ENCODE measurements at places on chromosomes 13 and 19.

DNA sequence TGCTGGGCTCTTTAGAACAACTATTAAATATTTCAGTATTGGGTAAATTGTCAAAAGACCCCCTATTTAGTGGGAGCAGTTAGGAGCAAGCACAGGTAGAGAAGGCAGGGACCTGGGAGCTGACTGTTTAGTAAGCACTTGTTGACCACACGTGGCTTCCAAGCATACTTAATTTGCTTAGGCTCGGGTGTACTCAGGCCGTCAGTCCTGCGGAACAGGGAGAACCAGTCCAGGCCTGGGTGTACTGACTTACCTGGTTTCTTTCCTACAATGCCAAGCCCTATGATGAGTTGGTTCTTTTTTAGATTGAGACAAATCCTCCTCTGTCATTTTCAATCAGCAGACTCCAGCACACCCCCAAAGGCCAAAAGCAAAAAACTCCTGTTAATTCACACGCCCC lies 90.0 kb downstream of the WDFY2 start:
- no peak for DNase-seq

DNA sequence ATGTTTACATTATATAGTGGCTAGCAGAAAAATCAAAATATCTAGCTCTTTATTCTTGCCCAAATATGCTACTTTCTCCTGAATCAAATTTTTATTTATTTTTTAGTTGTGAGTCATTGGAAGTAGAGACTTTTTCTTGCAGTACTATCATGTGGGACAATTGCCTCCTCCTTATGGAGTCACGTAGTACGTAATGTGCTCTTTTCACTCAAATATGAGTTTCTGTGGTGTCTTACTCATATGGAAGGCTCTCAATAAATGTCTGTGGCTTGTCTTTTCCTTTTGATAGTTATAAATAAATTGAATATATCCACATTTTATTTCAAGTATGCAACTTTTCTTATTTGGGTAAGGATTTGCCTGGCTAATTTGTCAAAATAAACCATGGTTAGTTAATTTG lies 1411.0 kb upstream of the SLC10A2 start:
- DNase-seq = no peak

- DNase-seq = no peak
Observed at GRCh38 chr19:14479975-14480699, 5.0 kb upstream of the PTGER1 start.

DNA sequence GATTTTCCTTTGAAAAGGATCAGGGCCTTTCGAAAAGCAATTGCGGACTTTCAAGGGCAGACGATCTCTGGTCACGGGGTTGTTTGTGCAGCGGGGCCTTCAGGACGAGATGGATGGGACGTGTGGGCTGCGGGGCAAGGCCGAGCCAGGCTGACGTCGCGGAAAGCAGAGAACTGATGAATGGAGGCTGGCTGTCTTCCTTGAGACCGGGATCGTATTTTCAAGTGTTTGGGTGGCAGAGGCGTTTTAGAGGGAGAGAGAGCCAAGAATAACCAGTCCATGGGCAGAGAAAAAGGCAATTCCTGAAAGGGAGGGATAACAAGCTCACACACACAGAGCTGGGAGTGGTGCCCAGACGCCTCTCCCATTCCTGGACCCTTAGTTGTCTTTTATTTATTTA lies 138.9 kb upstream of the USP29 start:
- no peak for DNase-seq

DNA sequence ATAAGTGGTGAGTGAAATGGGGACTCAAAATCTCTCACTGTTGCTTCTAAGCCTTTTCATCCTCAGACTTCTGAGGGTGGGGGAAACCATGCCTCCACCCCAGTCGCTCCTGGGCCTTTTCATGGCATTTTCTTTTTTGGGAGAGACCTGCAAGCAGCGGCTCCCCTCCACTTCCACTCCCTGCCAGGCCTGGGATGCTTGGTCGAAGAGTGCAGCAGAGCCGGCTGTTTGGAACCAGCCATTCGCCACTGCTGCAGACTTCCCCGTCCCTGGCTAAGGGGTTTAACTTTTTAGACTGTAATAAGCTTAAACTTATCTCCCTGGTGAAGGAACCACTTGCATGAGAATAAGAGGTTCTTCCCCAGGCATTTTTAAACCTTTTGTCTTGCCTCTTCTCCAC lies 617.2 kb downstream of the PCDH9 start:
- DNase-seq = no peak

GRCh38 chr13:111584870-111585269 lies 264.4 kb downstream of the TEX29 start:
- no peak for DNase-seq

DNA sequence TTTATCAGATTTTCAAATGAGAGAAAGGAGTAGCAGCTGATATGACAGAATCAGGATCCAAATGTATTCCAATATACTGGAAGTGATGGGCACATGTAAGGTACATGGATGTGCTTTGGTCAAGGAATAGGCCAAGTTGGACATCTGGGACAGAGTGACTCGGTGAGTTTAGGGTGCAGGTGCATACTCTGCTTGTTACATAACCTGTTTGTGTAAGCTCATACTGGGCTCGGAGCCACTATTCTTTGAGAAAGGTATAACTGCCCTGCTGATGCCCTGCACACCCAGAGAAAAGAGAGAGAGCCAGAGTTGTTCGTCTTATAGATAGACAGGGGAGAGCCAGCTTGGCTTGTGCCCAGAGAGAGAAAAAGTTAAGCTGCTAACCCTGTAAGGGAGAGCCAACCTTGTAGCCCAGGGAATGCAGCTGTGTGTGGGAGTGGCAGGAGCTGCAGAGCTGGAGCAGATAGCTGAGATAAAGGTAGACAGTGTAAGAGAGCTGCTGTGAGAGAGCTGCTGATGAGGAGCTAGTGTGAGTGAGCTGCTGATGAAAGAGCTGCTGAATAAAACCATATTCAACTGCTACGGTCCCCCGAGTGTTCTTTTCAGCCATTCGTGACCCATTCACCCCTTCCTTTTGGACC lies 40.7 kb upstream of the N4BP2L1 start:
- no peak for DNase-seq
